ENCODE measurements at places on chromosomes 11 and 22. TPM values are rescaled to one million over a fixed set of nuclear protein-coding genes. Genes with fewer than 3 reads are reported as not detected.

KDM4E gene
- total RNA-seq: not detected

PARVG gene
- not detected for total RNA-seq

CYB5R3 gene
- total RNA-seq: 12.6 TPM

TMEM134 gene
- total RNA-seq: 19.8 TPM

ZBTB16 gene
- under 0.01 TPM for total RNA-seq

ART5 gene
- total RNA-seq: not detected

ROBO3 gene
- 8.5 TPM for total RNA-seq

OR51B2 gene
- not detected for total RNA-seq

Data from nasal cavity respiratory epithelium epithelial cell of viscerocranial mucosa (primary cell).